ENCODE measurements at places on chromosomes 1 and 21. TPM values are rescaled to one million over a fixed set of nuclear protein-coding genes. Genes with fewer than 3 reads are reported as not detected.

GRCh38 chr1:101485712-101486111, 248.9 kb downstream of the S1PR1 start:
- DNase-seq, result no peak

- DNase-seq, result no peak
These were observed 6.5 kb downstream of the RO60 start for GRCh38 chr1:193065954-193066353.

- DNase-seq, result peak; percentile 37
These were observed 63.3 kb downstream of the PBX1 start for GRCh38 chr1:164622068-164622845.

- no peak for DNase-seq
These were observed 29.8 kb downstream of the ZYG11B start for GRCh38 chr1:52756020-52756419.

DNA sequence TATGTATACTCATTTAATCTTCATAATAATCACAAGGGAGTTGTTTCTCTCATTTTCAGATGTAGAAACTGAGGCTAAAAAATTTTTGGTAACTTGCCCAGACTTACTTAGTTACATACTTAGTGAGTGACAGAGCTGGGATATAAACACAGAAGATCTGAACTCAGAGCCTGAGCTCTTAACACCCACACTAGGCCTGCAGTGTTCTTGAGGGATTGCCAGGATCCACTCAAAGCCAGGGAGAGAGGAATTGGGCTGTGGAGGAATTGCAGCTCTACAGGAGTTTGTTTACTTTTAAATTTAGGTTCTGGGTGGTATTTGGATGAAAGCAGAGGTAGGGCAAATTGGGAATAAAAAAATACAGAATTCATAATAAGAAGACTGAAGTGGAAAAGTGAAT, 515.1 kb upstream of the PLXNA2 start:
- no peak for DNase-seq

The ATP1A4 gene
- not detected for total RNA-seq
